Activated CD4-positive, alpha-beta T cell treated with anti-CD3 and anti-CD28 coated beads for 24 hours (primary cell): ENCODE measurements at places on chromosomes 2 and 18.

GRCh38 chr2:11930211-11930761 is 183.9 kb downstream of the LPIN1 start:
- no peak for DNase-seq

- no peak for DNase-seq
Measured at GRCh38 chr2:219289537-219290361, 10.6 kb downstream of the DNAJB2 start.

GRCh38 chr2:177625744-177626650 is 233.4 kb downstream of the AGPS start:
- DNase-seq = no peak

- peak; percentile 25 for DNase-seq
Measured at GRCh38 chr2:119367472-119368099, 809 bp downstream of the DBI start.

DNA sequence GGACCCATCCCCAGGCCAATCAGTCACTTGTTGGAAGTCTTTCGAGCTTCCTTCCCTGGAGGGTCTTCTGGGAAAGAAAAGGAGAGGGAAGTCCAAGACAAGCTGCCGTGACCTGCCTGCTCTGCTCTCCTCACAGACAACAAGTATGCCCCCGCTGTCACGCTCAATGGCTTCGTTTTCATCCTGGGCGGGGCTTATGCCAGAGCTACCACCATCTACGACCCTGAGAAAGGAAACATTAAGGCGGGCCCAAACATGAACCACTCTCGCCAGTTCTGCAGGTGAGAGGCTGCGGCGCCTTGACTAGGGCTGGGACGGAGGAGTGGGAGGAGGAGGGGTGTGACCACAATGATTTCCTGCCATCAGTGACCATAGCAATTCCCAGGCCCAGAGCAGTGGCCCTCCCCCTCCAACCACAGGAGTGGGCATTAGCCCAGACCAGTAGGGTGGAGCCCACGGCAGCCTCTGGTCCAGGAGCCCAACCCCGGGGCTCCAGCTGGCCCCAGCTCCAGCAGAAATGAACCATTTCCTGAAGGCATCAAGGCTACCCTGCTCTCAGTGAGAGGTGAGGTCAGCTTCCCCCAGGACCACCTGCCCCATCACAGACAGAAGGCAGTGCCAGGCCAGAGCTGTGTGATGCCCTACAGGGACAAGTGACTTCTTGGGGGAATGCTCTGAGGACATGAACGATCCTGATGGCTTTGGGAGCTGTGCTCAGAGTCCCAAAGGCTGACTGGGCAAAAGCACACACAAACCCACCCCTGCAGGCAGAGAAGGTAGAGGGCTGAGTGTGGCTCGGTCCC is 223.1 kb downstream of the ATAD2B start:
- no peak for DNase-seq
